Muscle of leg (tissue), 16 donors: ENCODE measurements at places on chromosomes 1 and 21.
A peak's percentile ranks its signal among the peaks of the same experiment; 100 is the strongest.

- DNase-seq, result peak; percentile 48
These were observed 31.8 kb upstream of the ADAMTS1 start for GRCh38 chr21:26877018-26877417.

DNA sequence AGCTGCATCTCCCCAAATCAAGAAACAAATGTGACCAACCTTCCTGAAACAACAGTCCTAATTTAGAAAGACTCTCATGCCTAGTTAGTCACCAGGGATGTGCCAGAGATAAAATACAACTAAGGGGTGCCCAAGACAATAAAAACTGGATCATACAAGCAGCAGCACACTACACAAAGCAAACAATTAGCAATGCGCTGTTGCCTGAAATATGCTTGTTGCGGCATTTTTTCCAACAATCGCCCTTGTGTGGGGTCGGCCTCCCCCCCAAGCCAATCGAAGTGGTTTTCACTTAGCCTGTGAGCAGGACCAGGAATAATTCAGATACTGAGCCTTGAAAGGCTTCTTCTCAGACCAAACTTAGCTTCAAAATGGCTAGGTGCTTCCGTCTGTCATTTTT lies 1.4 kb upstream of the STMN1 start:
- no peak for DNase-seq

DNA sequence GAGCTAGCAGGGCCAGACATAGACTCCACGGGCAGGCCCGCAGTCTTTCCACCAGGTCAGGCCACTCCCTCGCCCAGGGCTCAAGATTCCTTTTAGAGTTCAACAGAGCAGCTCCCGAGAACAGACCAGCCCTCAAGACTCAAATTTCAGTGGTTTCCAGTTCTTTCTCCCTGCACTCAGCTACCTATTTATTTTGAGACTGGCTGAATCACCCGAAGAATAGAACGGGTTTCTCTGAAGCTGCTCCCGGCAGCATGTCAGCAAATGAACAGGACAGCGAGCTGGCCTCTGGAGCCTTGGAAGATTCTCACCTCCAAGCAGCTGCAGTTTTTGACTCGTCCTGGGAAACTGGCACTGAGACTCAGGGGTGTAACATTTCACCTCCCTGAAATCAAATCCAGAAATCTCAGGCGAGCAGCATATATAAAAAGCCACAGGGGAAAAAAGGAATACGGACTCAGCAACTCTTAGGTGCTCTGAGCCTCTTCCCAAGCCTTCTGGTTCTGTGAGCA lies 177.9 kb downstream of the CLIC6 start:
- peak; percentile 53 for DNase-seq

- DNase-seq, result peak; percentile 68
These were observed 6.4 kb downstream of the PPP2R5A start for GRCh38 chr1:212291505-212292134.

DNA sequence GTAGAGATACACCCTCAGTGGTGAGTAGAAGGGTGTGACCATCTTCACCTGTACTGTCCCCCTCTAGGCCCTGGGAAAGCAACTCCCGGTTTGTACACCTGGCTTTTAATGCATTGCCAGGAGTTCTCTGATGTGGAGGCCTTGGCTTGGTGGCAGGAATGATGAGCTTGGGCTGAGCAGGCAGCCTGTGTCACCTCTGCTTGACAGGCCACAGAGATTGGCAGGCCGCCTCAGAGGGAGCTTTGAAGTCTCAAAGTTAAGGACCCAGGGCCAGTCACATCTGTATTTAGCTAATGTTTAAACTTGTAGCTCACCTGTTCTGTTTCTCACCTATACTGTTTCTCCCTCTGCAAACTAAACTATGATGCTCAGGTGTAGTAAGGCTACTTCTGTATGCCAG lies 28.5 kb downstream of the HUNK start:
- no peak for DNase-seq

GRCh38 chr1:96488777-96489176 lies 232.8 kb upstream of the PTBP2 start:
- DNase-seq, result no peak

DNA sequence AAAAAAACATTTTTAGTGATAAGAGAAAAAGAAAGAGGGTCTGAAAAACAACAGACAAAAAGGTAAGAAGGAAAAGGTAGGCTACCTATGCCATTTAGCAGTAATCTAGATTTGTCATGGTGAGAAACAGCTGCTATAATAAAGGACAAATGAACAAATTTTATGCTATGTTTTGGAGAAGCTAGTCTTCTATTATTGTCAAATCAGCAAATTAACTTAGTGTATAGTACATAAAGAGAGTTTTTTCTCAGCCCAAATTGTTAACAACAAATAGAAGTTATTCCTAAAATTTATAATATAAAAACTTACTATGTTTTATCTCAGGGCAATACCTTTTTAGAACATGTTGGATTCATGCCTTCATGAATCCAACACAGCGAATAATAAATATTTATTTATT lies 88.7 kb downstream of the KIFAP3 start:
- no peak for DNase-seq

GRCh38 chr1:78176448-78176847 lies 130.7 kb downstream of the GIPC2 start:
- peak; percentile 90 for DNase-seq

GRCh38 chr1:91122106-91122717 lies 100.4 kb upstream of the ZNF644 start:
- no peak for DNase-seq

DNA sequence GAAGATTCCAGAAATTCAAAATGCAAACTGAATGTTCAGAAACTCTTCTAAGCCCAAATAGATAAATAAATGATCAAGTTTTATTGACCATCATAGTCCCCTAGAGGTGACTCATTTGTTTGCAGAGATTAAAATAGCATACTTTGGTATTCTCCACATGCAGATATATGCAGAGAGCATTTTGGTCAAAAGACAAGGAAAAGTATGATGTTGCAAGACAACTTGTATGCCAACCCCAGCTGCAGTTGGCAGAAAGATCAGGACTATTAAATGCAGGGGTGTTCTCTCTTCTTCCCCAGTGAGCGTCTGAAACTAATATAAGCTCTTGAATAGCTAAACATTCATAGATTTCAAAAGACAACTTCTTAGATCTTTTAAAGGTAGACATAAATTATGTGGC lies 404.9 kb downstream of the LTN1 start:
- DNase-seq, result peak; percentile 45

- DNase-seq, result no peak
These were observed 66.2 kb upstream of the APOBEC4 start for GRCh38 chr1:183719289-183719688.

DNA sequence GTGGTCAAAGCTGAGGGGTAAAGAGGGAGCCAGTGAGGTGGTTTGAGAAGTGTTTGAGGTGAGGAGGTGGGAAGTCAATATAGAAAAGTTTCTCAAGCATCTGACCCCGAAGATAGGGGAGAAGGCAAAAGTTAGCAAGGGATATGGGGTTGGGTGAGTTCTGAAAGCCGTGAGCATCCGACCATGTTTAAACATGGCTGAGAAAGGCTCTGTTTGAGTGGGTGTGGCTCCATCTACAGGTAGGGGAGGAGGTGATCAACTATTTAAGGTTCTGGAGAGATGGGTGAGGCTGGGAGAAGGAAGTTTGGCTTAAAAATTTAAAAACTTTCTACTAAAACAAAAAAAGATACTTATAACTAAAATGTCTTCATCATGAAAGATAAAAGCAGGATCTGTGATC lies 273.8 kb downstream of the KCNJ6 start:
- no peak for DNase-seq

DNA sequence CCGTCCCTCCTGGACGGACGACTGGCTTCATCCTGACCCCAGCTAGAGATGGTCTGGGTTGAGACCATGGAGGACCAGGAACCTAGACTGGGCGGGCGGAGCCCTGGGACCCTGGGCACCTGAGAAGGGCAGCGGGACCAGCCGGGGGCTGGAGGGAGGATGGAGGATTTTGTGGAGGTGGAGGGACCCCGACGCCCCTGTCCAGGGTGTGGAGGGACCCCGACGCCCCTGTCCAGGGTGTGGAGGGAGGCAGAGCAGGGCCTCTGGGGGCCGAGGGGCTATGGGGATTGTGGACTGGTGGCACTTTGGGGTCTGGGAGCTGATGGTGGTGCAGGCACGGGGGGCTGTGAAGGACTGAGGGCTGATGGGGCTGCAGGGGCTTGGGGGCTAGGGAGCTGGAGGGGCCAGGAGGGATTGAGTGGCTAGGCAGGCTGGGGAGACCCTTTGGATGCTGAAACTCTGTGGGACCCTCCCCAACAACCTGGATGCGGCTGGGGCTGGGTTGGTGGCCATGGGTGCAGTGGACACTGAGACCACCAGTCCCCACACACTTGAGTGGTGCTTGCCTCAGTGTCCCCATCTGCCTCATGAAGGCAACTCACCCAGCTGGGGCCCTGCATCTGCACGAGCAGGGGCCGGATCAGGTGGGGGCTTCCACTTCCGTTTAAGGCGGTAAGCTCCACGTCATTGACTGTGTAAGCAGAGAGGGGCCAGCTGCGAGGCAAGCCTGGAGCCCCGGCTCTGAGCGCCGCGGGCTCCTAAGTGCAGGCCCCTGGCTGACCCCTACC lies 7.4 kb downstream of the GJC2 start:
- DNase-seq, result no peak

GRCh38 chr1:114274621-114275317 lies 121.1 kb upstream of the SYT6 start:
- peak; percentile 71 for DNase-seq

GRCh38 chr1:55015731-55016620 lies 17.2 kb downstream of the BSND start:
- no peak for DNase-seq
